ENCODE measurements at places on chromosomes 13 and 19. TPM values are rescaled to one million over a fixed set of nuclear protein-coding genes. Genes with fewer than 3 reads are reported as not detected.

The USHBP1 gene
- total RNA-seq = 2.1 TPM

GRCh38 chr13:98676239-98676638, 76.2 kb downstream of the SLC15A1 start:
- no peaks in the 10 kb centered on the region for H3K36me3 ChIP-seq
- peaks cover 3% of the 10 kb centered on the region for H3K4me1 ChIP-seq
- H3K27ac ChIP-seq = no peak overlapping the region
- DNase-seq = no peak

The CLEC17A gene
- not detected for total RNA-seq

GRCh38 chr13:25778808-25779305, 273.0 kb downstream of the SHISA2 start:
- H3K27ac ChIP-seq = no peak overlapping the region
- H3K36me3 ChIP-seq = no peaks in the 10 kb centered on the region
- H3K4me3 ChIP-seq = no peak overlapping the region
- no peaks in the 10 kb centered on the region for H3K27me3 ChIP-seq

DNA sequence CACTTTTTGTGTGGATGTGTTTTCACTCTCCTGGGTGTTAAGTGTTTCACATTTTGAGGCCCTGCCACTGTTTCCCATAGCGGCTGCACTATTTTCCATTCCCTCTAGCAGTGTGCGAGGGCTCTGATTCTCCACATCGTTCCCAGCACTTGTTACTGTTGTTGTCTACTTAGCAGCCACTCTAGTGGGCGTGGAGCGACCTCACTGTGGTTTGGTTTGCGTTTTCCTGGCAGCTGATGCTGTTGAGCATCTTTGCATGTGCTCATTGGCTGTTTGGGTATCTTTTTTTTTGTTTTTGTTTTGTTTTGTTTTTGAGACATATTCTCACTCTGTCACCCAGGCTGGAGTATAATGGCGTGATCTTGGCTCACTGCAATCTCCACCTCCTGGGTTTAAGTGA, 14.4 kb downstream of the NAXD start:
- no peak overlapping the region for H3K27ac ChIP-seq
- no peaks in the 10 kb centered on the region for H3K36me3 ChIP-seq
- no peak overlapping the region for H3K4me3 ChIP-seq
- H3K4me1 ChIP-seq = no peaks in the 10 kb centered on the region

The EXOC3L2 gene
- total RNA-seq = 1.5 TPM

The GRIK5 gene
- total RNA-seq = 1.1 TPM

The C19orf85 gene
- total RNA-seq = not detected

Measured in Peyer's patch (tissue), 4 donors.